ENCODE measurements at places on chromosomes 11 and 22. TPM values are rescaled to one million over a fixed set of nuclear protein-coding genes. Genes with fewer than 3 reads are reported as not detected.

KRTAP5-1 gene
- total RNA-seq, result not detected

GRCh38 chr22:49532869-49533802 lies 294.5 kb downstream of the BRD1 start:
- DNase-seq, result no peak
- H3K4me1 ChIP-seq, result no peaks in the 10 kb centered on the region
- no peak overlapping the region for H3K27ac ChIP-seq
- H3K27me3 ChIP-seq, result no peaks in the 10 kb centered on the region

DNA sequence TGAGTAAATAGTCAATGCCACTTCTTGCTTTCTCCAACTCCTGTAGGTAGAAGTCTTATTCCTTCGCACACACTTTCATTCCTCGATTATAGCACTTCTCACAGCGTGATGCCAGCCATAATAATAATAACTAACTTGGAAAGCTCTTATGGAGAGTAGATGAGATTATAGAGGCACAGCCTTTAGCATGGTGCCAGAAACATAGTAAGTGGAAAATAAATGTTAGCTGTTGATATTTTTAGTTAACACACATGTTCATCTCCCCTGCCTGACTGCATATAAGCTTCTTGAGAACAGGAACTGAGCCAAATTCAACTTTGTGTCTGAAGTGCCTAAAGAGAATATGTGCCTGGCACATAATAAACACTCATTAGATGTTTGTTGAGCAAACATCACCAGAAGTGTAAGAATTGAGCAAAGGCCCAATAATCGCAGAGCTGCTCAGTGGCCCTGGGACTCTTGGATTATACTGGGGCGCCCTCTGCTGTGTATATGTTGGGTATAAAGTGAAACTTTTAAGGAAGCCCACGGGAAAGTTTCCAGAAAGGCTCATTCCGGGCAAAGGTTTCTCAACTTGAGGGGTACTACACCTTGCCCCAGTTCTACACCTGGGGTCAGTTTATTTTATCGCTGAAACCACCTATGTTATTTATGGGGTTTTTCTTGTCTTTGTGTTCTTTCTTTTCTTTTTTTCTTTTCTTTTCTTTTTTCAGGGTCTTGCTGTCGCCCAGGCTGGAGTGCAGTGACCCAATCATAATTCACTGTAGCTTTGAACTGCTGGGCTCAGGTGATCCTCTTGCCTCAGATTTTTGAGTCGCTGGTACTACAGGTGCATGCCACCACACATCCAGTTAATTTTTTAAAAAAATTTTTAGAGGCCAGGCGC lies 22.3 kb downstream of the SLN start:
- H3K27me3 ChIP-seq, result no peaks in the 10 kb centered on the region
- no peaks in the 10 kb centered on the region for H3K36me3 ChIP-seq
- peak; percentile 92 for DNase-seq

DNA sequence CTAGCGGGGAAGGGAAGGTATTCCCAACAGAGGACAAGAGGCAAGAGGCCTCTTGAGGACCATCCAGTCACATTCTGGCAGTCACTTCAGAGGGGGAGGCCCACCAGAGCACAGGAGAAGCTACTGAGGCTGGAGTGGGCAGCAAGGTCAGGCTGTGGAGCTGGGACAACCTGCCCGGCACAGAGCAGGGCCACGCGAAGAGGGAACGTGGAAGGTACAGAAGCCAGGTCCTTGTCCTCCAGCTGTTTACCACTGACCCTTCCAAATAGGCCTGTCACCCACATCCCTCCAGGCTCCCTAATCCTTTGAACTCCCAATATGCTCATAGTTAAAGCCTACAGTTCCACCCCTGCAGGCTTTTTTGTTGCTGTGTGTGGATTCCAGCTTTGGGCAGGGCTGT lies 76.9 kb downstream of the IGLL1 start:
- H3K36me3 ChIP-seq, result no peaks in the 10 kb centered on the region
- no peak overlapping the region for H3K27ac ChIP-seq
- 0 out of 2 replicates have a peak, but pooled peaks cover 5% of the 10 kb centered on the region for H3K27me3 ChIP-seq
- no peak overlapping the region for H3K4me3 ChIP-seq
- H3K4me1 ChIP-seq, result no peaks in the 10 kb centered on the region

DNA sequence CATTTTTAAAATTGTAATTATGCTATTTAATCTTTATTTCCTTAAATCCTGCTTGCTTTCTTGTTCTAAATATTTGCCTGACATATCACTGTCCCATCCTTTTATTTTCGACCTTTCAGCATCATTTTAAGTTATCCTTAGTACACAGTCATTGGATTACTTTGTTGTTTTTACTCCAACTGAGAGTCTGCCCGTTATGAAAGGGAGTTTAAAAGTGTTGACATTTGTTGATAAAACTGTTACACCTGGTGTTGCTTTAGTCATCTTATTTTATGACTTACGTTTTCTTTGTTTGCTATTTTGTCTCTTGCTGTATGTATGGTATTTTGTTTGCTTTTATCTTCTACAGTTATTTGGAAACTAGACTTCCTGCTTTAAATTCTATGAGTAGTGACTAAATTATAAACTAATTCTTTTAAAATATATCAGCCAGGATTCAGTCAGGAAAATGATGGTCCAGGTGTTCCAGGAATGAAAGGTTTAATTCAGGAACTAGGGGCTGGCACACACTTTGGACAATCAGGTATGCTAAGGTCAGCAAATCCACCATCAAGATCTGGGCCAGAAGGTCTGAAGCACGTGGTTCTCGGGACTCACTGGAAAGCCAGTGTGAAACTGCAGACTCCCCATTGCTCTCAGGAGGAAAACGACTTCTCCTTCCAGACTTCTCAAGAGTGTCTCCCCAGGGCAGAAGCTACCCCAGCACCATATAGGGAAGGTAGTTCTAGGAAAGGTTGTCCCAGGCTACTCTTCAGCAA lies 86.0 kb downstream of the RASSF10 start:
- no peak overlapping the region for H3K27ac ChIP-seq
- no peak for DNase-seq
- H3K4me3 ChIP-seq, result no peak overlapping the region
- H3K36me3 ChIP-seq, result no peaks in the 10 kb centered on the region
- H3K4me1 ChIP-seq, result peaks cover 7% of the 10 kb centered on the region
